ENCODE measurements at places on chromosomes 1 and 21.

DNA sequence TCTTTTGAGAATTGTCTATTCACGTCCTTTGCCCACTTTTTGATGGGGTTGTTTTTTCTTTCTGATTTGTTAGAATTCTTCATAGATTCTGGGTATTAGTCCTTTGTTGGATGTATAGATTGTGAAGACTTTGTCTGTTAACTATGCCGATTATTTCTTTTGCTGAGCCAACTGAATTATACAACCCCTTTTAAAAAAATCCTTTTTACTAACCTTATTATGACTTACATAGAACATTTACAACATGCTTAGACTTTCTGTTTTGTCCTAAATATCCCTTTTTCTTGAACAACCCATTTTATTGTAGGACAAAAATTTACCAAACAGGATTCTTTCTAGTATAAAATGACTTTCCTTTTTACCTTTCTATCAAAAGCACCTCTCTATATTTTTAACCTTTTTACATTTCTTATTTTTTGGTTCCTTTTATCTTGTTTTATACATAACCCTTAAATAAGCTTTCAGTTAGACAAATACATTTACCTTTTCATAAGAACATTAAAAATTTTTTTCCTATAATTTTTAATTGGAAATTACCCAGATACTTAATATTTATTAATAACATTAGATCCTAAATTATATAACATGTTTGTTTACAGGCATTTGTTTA, 70.4 kb upstream of the TTLL7 start:
- no peak for DNase-seq

DNA sequence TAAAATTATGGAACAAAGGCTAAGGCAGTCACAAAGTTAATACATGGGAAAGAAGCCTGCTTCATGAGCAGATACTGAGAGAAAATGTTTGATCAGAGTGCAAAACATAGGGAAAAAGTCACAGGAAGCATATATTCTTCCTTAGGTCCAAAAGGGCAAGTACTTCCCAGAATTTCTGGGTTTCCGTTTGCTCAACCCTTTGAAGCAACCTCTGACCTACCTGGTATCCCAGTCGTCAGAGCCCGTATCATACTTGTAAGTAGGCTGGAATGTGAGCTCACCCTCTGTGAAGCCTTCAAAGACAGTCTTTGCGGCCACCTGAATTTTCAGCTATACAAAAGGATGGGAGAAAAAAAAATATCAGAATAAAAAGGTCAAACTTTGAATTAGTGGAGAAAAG, 20.5 kb upstream of the MTF1 start:
- DNase-seq = no peak

DNA sequence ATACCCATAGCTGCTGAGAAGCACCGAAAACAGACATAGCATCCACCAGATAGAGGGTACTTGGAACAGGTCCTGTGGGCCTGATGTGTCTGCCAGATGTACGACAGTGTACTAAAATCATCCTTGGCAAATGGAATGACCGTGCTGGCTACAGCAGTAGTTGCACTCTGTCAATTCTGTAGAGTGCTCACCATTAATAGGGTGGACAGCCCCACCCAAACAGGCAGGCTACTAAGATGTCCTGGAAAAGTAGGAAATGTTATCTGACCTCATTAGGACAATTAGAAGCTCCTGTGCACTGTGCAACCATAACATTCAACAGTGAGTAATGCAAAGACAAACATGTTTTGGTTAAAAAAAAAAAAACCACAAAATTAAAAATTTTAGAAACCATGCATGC, 106.2 kb downstream of the PTPN14 start:
- no peak for DNase-seq

DNA sequence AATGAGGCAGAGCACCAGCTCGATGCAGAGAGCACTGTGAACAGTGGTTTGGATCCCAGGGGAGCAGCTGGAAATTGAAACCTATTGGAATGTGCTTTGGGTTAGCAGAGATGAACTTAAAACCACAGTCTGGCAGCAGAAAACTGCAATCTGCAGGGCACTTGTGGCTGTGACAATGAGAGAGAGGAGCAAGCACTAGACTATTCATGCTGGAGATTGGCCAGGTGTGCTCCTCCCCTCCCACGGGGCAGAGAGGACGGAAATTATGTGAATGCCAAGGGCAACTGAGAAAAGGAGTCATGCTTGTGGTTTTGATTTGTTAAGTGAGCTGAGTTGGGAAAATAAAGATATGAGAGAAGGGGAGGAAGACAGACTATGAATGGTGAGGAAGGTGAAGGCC, 38.1 kb downstream of the HSD3B2 start:
- no peak for DNase-seq

- DNase-seq = no peak
These were observed 19.9 kb downstream of the CLIC6 start for GRCh38 chr21:34688715-34689114.

- no peak for DNase-seq
These were observed 32.5 kb downstream of the LRRC3 start for GRCh38 chr21:44487831-44488230.

DNA sequence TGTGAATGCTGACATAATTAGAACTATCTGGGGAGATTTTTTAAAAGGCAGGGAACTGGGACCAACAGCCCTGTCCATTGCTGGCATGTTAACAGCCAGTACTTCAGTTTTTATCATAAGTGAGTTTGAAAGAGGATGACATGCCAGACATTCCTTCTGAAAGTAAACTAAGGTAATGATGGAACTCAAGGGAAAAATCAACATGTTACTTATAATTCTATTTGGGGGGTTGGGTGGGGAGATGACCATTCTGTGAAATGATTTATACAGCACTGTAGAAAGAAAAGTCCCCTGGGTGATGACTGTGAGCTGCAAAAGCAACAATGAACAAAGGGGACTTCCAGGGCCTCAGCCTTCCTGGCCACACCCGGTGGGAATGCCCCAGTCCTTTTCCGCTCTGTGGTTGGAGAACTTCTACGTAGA, 5.4 kb upstream of the LAMC2 start:
- DNase-seq = no peak

DNA sequence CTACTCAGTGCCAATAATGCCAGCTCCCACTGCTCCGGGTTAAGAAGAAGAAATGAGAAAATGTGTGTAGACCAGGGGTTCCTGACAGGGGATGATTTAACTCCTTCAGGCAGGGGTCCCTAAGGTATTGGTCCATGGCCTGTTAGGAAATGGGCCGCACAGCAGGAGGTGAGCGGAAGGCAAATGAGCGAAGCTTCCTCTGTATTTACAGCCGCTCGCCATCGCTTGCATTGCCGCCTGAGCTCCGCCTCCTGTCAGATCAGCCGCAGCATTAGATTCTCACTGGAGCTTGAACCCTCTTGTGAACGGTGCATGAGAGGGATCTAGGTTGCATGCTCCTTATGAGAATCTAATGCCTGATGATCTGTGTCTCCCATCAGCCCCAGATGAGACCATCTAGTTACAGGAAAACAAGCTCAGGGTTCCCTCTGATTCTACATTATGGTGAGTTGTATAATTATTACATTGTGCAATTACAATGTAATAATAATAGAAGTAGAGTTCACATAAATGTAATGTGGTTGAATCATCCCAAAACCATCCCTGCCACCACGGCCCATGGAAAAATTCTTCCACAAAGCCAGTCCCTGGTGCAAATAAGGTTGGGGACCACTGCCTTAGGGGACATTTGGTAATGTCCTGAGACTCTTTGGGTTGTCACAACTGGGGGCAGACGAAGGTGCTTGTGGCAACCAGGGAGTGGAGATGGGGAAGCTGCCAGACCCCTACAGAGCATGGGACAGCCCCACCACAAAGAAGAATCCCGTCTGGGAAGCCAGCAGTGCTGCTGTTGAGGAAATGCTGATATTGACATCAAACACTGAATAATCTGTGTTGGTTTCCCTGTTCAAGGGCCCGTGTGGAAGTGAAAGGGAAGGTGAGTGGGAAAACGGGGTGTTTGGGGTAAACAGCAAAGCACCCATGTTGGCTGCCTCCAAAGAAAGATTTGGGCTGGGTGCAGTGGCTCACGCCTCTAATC, 60.8 kb downstream of the DHRS3 start:
- no peak for DNase-seq

DNA sequence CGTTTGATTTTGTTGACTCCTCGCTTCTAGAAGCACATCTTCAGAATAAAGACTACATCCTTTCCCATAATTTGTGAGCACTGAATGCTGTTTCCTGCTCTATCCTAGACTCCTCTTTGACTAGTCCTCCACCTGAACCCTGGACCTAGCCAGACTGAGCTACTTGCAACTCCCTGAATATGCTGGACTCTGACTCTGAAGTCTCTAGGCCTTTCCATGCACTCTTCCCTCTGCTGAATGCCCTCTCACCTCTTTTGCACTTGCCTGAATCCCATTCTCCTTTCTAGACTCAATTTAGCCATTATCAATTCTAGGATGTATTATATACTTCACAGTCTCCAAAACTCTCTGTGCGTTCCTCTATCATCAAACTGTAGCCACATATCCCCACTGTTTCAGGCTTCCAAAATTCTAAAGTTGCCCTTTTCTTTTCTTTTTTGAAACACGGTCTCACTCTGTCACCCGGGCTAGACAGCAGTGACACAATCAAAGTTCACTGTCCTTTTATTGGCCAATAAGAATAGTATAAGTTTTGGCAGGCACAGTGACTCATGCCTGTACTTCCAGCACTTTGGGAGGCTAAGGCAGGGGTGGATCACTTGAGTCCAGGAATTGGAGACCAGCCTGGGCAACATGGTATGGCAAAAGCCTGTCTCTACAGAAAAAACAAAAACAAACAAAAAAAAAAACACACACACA, 127.0 kb downstream of the LTN1 start:
- no peak for DNase-seq

DNA sequence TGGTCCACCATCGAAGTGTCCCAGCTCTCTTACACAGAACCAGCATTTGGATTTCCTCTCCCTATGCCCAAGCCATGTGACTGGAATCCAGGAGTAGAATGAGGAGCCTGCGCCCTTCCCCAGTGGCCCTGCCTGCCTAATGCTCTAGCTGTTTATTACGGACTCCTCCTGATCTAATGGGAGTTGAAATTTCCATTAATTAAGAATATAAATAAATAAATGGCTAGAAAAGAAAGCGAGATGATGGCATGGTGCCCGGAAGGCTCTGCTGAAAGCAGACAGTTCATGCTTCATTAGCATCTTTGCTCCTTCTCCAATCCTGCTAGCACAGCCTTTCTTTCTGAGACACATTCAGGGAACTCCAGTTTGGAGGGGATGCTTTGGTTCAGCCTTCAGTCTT, 216.2 kb downstream of the SEC16B start:
- no peak for DNase-seq

Data from NCI-H2081 treated with DMSO at 0.1 percent for 48 hours (cell line).